ENCODE measurements at places on chromosomes 11 and 22.

DNA sequence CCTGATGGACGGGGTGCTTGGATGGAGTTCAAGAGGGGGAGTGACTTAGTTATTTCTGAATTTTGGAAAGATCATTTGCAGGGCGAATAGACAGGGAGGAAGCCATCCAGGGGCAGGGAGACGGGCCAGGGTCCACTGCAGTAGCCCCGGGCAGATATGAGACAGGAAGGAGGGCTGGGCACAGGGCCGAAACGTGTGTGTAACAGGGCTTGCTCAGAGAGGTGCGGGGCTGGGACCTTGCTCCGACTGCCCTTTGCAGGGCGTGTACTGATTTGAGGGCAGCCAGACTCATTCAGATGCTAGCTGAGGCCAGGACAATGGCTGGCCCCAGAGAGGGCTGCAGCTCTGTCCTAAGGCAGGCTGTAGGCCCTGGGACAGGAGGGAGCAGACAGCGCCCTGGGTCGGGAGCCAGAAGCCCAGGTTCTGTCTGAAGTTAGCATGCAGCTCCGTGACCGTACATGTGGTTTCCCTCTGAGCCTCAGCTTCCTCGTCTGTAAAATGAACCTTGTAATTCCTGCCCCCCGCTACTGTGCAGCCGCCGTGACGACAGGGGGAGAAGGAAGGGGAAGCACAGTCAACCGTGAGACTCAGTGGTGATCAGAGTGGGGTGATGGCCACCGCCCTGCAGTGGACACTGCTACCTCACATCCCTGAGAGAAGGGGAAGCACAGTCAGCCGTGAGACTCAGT lies 103.4 kb downstream of the PHF21B start:
- no peak for DNase-seq

GRCh38 chr11:132782102-132782501 lies 750.2 kb downstream of the OPCML start:
- DNase-seq: no peak

- DNase-seq: peak; percentile 83
Observed at GRCh38 chr22:41022470-41023298, 69.7 kb upstream of the EP300 start.

DNA sequence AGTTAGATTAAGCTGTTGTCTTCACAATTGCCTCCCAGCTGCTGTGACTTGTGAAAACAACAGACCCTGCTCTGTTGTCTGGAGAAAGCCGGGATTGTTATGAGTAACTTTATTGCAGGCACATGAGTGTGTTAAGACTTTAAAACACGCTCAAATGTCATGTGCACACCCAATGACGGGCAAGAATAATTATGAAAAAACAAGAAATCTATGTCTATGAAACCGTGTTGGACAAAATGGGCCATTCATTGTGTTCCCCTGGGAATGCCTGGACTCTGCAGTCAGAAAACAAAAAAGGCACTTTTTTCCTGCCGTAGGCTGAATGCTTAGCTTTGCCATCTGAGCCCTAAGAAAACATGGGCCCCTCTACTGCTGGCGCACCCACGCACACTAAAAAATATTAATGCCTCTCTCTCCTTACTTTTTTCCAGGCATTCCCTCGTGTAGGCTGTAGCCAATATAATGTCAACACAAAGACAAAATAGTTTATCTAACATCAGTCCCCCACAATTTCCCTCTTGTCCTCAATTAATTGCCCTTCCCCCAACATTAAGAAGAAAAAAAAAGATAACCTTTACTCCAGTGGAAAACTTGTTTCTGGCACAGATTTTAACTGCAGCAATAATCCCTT lies 207.9 kb downstream of the SOX6 start:
- no peak for DNase-seq

DNA sequence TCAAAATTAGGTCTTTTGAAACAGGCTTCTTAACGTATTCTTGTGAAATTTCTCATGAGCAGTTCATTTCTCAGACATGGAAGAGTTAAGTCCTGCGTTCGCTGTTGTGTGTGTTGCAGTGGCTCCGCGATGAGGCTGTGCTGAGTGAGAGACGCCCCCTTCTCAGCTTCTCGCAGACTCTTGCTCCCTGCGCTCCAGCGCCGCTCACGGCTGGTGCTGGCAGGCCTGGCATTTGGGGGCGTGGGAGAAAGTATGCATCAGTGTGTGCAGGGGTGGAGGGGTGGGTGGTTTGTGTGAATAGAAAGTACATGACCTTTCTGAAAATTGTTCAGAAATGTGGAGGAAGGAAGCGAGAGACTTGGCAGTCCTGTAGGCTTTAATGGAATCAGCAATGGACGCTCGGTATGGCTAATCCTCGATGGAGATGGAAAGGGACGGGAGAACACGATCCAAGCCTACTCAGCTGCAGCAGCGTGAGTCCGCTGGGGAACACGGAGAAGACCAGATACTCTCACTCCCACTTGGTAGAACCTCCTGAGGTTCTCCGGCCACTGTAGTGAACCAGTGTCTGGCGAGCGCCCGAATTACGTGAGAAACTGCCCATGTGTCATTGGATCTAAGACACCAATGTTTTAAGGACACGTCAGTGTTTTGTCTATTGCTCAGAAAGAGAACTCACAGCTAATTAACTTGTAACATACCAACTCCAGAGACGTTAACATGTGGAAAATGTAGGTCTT lies 5.9 kb downstream of the TAB1 start:
- no peak for DNase-seq

DNA sequence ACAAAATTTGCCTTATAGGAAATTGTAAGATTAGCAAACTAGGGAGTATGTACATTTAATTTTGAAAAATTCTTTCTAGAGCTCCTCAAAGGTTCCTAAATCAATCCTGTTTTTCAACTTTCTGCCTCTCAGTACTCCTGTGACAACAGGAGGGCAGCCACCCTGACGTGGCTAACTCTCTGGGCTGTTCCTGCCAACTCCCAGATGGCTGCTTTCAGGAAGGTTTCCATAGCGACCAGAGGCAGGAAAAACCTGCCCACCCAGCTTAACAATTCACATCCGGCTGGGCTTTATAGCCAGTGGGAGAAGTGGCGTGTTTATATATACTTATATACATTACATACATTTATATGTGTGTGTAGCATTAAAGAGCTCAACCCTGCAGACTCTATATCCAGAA lies 26.5 kb downstream of the SGSM3 start:
- no peak for DNase-seq

GRCh38 chr11:46914910-46915309 lies 3.4 kb downstream of the LRP4 start:
- no peak for DNase-seq

DNA sequence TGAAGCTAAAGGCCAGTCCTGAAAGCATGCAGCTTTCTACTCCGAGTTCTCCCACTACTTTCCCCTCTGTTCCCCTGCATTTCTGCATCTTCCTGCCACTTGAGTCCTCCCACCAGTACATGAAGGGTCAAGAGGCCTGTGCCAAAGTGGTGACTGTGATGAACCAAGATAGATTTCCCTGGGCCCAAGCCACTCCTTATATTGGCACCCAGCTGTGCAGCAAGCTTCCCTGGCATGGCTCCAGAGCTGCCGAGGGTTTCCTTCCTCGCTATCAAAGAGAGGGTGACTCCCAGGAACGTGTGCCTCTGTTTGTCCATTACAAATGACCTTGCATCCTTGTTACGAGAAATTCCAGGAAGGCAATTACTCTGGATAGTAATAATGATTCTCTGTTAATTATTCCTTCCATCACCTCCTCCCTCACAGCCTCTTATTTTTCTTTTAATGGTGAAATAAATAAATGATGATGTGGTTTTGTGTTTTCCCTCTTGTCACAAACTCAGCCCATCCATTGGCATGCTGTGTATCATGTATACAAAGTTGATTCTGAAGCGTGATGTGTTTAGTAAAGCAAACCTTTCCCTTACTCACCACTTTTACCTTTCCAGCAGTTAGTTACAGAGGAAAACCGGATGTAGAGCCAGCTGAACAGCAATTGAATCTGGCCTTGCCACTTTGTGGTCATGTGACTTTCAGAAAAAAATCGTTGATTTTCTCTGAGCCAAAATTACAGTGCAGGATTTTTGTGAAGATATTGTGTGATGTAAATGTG lies 8.3 kb downstream of the SRSF8 start:
- DNase-seq: no peak

DNA sequence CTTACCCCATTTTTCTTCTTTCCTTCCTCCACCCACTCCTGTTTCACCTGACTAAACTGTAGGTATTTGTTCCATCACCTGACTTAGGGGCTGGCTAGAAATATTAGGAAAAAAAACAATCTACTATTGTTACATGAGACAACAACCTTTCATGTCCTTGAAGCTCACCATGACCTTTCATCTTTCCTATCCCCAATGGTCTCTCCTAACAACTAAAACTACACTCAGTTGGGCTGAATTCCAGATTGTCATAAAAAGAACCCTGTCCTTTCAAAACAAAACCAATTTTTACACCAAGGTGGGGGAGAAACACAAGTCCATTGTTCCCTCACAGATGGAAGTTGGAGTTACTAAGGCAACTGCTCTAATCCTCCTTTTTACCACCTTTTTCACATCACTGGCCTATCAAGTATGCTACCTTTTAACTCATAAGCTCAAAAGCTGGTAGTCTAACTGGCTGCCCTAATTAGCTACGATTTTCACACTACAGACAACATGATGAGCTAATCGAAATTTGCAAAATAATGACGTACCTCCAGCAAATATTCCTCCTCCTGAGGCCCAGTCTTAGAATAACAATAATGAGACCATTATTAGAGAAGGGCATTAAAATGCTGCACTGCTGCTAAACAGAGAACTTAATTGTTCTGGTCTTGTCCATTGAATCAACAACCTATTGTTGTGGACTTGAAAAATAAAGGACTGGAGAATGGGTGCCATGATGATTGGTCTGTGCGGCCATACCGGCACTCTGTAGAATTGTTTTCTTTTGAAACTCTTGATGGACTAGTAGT lies 46.5 kb upstream of the SOX6 start:
- no peak for DNase-seq
